ENCODE measurements at places on chromosomes 5 and 9.

GRCh38 chr5:180990882-180991242 lies 2.2 kb downstream of the BTNL3 start:
- DNase-seq = no peak

- no peak for DNase-seq
Observed at GRCh38 chr9:123354806-123355508, 1.0 kb upstream of the CRB2 start.

GRCh38 chr5:138351056-138351455 lies 1.4 kb upstream of the KDM3B start:
- DNase-seq = no peak

- DNase-seq = no peak
Observed at GRCh38 chr5:68217528-68217927, 2.0 kb downstream of the PIK3R1 start.

- no peak for DNase-seq
Observed at GRCh38 chr9:93826905-93827544, 128.1 kb downstream of the BARX1 start.

DNA sequence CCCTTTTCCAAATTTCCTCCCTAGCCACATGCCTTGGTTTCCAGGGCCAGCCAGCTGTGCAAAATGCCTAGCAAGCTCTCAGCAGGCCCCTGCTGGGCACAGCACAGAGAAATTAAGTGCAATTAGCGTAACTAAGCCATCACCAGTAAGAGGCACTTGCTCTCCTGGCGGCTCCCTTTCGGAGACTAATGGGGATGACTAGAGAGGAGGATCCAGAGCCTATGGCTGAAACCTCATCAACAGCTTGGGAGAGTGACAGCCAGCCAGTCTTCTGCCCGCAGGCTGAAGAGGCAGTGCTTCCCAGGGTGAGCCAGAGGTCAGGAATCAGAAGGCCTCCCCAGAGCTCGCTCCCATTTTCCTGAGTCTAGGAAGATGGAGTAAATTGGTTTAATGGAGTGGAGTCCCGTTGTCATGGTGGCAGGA lies 108.4 kb downstream of the KCNIP1 start:
- DNase-seq = no peak

DNA sequence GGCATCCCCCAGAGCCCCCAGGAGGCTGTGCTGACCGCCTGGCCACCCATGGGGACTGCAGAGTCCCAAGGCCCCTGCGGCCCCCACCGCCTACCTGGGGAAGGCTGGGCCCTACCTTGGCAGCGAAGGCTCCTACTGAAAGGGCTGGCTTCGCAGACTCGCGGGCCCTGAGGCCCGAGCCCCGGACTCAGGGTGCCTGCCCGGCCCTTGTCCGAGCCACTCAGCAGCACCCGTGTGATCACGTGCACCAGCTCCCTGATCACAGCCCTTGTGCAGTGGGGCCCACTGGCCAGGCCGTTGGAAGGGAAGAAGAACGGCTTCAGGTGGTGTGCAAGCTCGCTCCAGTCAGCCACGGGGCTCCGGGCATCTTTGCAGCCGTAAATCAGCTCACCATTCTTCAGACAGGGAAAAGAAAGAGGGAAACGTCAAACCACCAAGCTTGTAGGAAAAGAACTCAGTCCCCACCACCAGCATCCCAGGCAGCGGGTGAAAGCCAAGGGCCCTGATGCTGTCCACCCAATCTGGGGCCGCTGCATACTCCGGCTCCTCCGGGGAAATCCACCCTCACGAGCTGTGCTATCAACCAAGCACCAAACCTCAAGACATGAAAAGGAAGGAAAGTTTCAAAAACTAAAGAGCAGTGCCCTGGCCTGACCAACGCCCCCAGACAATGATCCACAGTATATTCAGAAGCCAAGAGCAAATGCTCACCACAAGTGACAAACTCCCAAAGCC lies 31.9 kb downstream of the IPPK start:
- no peak for DNase-seq

All from stimulated activated CD8-positive, alpha-beta memory T cell treated with anti-CD3 and anti-CD28 coated beads, Interleukin-4, amount 100 ng/mL, for 4 hours (primary cell).